ENCODE measurements at places on chromosomes 2 and 18.

DNA sequence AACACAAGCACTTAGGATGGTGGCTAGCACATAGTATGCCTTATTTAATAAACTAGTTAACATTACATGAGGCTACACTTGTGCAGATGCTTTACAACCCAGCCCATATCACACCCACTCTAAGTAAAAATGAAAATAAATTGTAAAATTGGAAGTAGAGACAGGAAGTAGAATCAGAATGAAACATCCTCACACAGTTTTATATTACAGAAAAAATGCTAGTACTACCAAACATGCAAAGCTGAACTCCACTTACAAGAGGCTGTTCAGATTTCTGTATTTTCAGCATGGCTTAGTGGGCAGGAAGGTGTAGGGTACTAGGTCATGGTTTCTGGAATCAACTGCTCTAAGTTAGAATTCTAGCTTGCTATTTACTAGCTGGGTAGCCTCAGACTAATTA lies 18.2 kb upstream of the CRIM1 start:
- no peak for DNase-seq

GRCh38 chr2:68767031-68767961 lies 32.7 kb downstream of the ARHGAP25 start:
- no peak for DNase-seq

DNA sequence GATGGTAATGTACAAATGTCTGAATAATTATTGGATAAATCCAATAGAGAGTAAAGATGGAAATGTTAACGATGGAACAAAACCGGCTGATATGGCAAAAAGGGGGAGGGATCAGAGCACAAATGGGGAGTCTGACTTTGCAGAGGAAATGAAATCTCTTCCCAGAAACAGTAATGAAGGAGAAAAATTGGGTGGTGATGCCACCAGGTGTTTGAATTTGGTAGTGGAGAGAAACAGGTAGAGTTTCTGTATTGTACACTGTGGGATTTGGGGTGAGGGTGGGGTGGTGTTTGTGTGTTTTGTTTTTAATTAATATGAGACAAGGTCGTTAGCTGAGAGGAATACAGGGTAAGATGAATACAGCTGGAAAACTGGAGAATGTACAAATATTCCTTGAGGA lies 20.4 kb upstream of the XDH start:
- no peak for DNase-seq

DNA sequence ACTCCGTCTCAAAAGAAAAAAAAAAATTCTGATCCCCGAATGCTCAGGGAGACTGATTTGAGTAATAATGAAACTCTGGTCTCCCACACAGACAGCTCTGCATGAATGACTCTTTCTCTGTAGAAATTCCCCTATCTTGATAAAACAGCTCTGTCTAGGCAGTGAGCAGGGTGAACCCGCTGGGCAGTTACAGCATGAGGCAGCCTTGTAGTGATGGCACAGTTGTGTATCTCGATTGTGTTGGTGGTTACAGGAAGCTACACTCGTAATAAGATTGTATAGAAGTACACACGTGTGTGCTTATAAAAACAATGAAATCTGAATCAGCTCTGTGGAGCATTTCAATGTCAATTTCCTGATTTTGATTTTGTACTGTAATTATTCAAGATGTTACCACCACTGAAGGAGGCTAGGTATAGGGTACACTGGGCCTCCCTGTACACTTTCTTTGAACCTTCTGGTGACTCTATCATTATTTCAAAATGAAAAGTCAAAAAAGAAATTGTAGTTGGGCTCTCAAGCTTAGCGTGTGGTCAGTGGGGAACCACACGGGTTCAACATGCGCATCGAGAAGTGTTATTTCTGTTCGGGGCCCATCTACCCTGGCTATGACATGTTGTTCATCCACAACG lies 34.9 kb upstream of the ATP8B1 start:
- DNase-seq, result no peak

DNA sequence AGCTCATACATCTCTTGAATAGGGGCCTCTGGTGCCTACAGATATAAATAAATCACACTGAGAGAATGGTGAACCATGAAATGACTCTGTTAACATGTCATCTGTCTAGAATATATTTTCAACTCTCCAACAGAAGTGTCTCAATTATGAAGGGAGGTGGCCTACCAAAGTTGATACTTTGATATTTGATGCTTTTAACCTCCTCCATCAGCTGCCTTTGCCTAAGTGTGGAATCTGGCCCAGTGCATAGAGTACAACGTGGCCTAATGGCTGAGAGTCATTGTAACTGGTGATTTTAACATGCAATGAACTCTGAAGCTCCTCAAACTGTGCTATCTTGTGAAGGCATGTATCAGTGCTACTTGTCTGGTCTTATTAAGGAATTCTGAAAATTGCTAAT lies 93.4 kb downstream of the MYO3B start:
- no peak for DNase-seq

GRCh38 chr18:58495634-58496033 lies 133.3 kb downstream of the ALPK2 start:
- no peak for DNase-seq

- DNase-seq, result no peak
Observed at GRCh38 chr18:5417342-5417741, 121.8 kb upstream of the ZBTB14 start.

- no peak for DNase-seq
Observed at GRCh38 chr2:167069855-167070254, 181.6 kb downstream of the XIRP2 start.

DNA sequence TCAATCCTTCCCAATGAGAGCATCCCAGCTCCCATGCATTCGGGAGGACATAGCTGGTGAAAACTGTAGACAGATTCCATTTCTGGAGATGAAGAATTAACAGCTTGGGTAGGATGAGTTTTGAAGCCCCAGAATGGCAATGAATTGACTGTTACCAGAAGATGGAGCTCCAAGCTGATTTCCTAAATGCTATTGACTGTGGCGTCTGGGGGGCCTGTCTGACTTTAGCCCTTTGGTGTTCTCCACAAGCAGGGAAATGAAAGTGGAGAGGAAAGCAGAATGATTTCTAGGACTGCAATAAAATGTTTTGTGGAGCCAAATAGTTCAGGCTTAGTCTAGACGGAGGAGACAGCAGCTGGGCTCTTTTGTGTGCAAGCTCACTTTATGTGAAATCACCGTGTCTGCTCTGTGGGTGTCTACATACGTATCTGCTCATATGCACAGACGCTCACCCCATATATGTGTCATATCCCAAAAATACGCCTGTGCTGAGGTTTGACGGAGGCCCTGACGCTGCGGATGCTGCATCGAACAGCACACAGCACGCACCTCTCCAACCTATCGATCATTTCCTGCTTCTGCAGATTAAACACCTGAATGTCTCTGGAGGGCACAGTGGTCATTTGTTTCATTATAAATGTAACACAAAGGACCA lies 166.4 kb upstream of the PXDN start:
- DNase-seq, result no peak

DNA sequence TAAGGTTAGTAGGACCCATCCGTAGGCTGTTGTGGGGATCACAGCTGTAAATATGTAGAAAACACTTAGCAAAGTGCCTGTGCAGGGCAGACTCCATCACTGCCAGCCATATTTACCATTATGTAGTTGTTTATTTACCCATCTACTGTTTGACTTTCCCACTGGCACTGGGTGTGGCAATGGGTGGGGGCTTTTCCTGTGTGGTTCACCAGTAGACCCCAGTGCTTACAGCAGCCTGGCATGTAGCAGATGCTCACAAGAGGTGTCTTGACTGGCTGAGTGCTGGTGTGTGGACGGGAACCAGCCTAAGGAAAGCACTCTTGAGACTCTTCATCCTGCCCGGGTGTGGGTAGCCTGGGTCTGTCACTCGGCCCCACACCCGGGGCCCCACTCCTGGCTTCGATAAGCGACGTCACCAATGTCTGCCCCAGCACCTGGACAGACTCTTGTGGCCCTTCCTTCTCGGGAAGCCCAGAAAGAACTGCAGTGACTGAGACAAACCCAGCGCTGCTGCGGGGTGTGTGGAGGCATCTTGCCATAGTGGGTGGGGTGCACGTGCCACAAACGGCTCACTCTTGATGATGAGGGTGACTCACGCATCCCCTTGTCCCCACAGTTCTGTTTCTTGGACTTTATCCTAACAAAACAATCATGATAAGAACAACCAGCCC lies 78.3 kb downstream of the HDAC4 start:
- DNase-seq, result no peak

GRCh38 chr2:164868563-164869419 lies 27.2 kb upstream of the COBLL1 start:
- DNase-seq, result no peak

- DNase-seq, result no peak
Observed at GRCh38 chr2:3466966-3467365, 52.4 kb downstream of the ADI1 start.

GRCh38 chr2:10151462-10151861 lies 28.9 kb downstream of the RRM2 start:
- no peak for DNase-seq

DNA sequence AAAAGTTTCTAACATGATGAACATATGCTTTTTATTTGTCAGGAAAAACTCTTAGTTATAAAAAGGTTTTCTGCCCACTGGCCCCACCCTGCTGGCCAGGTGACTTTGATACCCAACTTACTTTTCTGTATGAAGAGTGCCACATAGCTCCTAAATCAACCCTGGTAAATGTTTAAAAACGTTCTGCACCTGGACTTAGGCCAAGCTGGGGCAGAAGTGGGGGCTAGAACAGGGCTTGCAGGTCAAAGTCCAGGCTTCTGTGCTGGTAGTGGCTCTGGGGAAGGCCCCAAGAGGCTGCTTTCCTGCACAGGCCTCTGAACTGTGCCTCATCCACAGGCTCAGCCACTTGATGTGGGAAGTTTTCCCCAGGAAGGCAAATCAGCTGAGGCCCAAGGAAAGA lies 171.7 kb downstream of the ANKRD30B start:
- no peak for DNase-seq

DNA sequence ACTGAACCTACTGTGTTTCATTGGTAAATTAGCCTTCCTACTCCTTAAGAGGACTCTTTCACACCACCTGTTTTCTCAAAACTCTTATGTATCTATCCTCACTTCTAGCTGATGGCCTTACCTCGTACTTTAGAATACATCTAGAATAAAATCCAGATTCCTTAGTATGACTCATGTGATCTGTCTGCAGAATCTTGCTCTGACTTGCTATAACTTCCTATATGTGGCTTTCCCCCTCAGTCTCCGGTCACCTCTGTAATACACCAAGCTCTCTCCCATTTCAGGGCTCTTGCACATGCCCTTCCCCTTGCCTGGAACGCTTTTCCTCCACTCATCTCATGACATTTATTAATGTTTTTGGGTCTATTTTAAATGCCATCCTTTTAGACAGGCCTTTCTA lies 95.6 kb upstream of the LHCGR start:
- no peak for DNase-seq

DNA sequence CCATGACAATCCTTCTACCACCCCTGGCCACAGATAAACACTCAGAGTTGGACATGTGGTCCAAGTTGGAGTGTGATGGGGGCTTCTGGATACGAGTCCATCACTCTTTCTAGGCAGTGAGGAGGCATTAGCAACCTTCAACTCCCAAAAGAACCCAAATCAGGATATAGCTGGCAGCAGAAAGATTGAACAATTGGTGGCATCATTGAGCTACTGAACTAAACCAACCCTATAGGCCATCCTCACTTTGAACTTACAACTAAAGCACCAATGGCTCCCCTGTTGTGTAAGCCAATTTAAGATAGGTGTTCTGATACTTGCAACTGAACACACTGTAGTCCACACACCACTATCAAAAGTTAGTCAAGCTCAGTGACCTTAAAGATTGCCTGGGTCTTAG lies 24.0 kb upstream of the MARCO start:
- DNase-seq, result no peak

DNA sequence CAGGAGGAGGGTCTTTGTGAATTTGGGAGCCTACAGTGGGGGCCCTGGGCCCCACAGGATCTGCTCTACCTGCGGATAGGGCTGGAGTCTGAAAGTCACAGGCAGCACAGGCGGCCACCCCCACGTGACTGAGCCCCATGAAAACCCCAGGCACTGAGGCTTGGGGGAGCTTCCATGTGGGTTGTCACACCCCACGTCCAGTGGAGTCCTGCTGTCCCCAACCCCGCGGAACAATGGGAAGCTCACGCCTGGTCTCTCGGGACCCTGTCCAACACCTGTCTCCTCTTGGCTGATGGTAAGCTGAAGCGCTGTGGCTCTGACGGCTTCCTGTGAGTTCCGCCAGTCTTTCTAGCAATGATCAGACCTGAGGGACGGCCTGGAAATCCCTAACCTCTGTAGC lies 85.8 kb downstream of the PTGR3 start:
- DNase-seq, result no peak

- peak; percentile 81 for DNase-seq
Observed at GRCh38 chr2:62293490-62294271, 97.8 kb downstream of the B3GNT2 start.

DNA sequence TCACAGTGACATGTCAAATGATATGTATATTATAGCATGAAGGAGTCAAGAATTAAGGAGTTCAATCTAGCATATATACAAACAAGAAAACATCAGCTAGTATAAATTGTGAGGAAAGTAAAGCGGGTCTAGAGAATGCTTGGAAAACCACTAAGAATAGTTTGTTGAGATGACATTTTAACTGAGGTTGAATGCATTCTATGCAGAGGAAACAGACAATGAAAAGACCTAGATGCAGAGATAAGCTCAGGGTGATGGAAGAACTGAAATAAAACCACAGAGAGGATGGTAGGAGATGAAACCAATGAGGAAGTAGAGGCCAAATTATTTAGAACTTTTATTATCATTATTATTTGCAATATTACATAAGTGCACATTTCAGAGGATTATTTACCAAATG lies 803.6 kb upstream of the FANCL start:
- DNase-seq, result no peak

- no peak for DNase-seq
Observed at GRCh38 chr2:167271932-167272331, 383.7 kb downstream of the XIRP2 start.

- DNase-seq, result no peak
Observed at GRCh38 chr2:218086478-218086877, 17.4 kb downstream of the RUFY4 start.

DNA sequence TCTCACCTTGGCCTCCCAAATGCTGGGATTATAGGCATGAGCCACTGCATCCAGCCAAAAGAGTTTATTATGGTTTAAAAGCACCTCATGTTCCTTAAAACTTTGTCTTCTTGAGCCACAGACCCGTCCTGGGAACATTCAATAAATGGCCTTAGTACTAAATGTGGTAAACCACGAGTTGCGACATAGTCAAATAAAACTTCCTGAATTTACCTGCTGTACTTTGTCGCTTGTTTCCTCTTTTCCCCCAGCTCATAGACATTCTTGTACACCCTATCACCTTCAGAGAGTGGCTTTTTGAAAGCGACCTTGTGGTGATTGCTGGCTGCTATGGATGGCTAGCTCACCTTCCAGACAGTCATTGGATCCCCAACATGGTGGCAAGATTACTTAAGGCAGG lies 310.4 kb downstream of the LRRTM1 start:
- no peak for DNase-seq
